Left lung (tissue), 14 donors: ENCODE measurements at places on chromosomes 2 and 18. TPM values are rescaled to one million over a fixed set of nuclear protein-coding genes. Genes with fewer than 3 reads are reported as not detected.

Gene SIGLEC15
- 0.19 TPM for polyA plus RNA-seq

Gene PLB1
- polyA plus RNA-seq: 1.7 TPM

GRCh38 chr2:27058210-27058609, 6.7 kb downstream of the AGBL5 start:
- H3K27ac ChIP-seq: no peak overlapping the region
- H3K4me3 ChIP-seq: no peak overlapping the region
- H3K4me1 ChIP-seq: peaks cover 6% of the 10 kb centered on the region
- no peak for DNase-seq

DNA sequence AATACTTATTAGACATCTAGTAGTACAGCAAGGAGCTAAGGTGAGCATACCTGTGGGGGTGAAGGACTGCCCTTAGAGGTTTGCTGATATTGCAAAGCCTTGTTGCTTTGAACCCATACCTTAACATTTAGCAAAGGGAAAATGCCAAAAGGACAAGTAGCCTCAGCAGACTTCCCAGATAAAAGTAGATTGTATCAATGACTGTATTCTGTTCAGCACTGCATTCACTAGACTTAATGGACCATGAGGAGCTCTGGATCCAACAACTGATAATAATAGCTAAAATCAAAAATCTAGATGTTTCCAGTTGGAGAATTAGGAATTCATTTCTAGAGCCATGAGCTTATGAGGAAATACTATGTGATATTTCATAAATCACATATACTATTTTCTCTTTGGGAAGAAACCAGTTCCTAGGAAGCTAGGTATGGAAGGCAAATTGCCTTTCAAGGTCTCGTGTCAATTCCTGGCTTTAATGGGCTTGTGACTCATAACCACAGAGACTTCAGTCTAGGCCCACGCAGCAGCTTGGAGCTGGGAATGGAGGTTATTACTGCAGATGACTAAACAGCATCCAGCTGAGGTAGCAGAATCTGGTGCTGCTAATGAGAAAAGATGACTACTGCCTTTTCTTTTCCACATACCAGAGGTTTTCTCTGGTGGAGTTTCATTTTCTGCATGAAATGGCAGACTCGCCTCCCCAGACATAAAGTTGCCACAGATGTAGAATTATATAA, 191.2 kb upstream of the NABP1 start:
- no peaks in the 10 kb centered on the region for H3K27me3 ChIP-seq
- no peaks in the 10 kb centered on the region for H3K36me3 ChIP-seq
- H3K4me3 ChIP-seq: no peak overlapping the region

- H3K36me3 ChIP-seq: no peaks in the 10 kb centered on the region
- H3K4me3 ChIP-seq: no peak overlapping the region
- H3K4me1 ChIP-seq: peaks cover 8% of the 10 kb centered on the region
- DNase-seq: no peak
These were observed 4.9 kb downstream of the QPCT start for GRCh38 chr2:37349231-37349860.

DNA sequence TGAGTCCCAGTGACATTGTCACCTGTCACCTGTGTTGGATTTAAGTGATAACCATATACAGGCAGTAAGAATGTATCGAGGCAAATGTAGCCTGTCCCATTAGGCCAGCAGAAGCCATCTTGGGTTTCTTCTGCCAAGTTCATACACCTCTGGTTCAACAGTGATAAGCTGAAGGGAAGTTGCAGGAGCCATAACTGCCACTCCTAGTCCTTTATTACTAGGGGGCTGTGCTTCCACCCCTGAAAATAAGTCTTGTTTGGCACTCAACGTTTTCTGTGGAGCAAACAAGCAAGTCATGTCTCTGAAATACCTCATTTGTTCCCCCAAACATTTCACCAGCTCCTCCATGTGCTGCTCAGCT, 58.1 kb upstream of the ALPP start:
- DNase-seq: no peak
- no peaks in the 10 kb centered on the region for H3K36me3 ChIP-seq
- H3K4me1 ChIP-seq: peaks cover 29% of the 10 kb centered on the region
- H3K27me3 ChIP-seq: no peaks in the 10 kb centered on the region
- no peak overlapping the region for H3K27ac ChIP-seq

DNA sequence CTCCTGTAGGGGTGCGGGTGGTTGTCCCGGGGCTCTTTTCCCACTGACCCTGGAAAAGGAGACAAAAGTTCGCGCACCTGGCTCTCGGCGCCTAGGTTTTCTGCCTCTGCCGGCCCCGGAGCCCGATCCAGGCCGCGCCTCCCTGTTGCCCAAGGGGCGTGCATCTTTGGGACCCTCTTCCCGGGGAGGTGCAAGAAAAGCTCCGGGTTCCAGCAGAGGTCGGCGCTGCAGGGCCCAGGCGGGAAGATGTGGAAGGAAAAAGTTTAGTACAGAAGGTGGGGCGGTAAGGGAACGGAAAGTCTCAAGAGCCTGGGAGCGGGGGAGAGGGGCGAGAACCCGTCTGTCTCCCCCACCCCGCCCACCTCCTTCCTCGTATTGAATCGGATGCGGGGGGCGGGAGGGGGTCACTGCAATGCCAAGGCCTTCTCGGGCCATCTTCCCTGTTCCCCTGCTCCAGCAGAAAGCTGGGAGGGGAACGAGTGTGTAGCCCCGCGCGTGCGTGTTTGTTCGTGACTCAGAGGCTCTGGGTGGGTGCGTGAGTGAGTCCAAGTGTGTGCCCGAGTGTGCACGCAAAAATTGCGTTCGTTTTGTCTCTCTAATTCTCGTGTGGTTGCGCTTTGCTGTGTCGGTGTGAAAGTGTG, 6.3 kb upstream of the EN1 start:
- H3K27me3 ChIP-seq: peaks cover 98% of the 10 kb centered on the region
- H3K27ac ChIP-seq: no peak overlapping the region
- H3K4me1 ChIP-seq: peaks cover 20% of the 10 kb centered on the region

GRCh38 chr2:232368311-232368731, 10.2 kb upstream of the ALPP start:
- H3K36me3 ChIP-seq: no peaks in the 10 kb centered on the region
- DNase-seq: no peak
- no peaks in the 10 kb centered on the region for H3K27me3 ChIP-seq
- H3K27ac ChIP-seq: no peak overlapping the region

DNA sequence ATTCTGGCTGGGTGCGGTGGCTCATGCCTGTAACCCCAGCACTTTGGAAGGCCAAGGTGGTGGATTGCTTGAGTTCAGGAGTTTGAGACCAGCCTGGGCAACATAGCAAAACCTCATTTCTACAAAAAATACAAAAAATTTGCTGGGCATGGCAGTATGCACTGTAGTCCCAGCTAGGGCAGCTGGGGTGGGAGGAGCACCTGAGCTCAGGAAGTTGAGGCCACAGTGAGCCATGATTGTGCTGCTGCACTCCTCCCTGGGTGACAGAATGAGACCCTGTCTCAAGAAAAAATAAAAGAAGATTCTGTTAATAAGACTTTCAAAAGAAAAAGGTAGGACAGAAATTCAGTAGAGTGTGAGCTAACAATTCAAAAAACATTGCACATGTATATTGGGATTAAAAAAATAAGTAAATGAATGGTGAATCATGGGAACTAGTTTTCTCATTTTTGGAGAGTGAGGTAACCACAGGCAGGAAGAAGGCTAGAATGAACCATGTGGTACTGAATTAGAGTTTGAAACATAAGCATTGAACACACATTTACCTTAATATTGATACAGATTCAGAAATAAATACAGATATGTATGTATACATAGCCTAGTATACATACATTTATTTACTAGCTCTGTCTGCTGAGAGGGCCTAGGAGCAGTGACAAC, 53.5 kb downstream of the NCOA1 start:
- H3K36me3 ChIP-seq: no peaks in the 10 kb centered on the region
- H3K27me3 ChIP-seq: no peaks in the 10 kb centered on the region
- no peak overlapping the region for H3K4me3 ChIP-seq
- no peak for DNase-seq
- no peaks in the 10 kb centered on the region for H3K4me1 ChIP-seq
